ENCODE measurements at places on chromosomes 5 and 9.

DNA sequence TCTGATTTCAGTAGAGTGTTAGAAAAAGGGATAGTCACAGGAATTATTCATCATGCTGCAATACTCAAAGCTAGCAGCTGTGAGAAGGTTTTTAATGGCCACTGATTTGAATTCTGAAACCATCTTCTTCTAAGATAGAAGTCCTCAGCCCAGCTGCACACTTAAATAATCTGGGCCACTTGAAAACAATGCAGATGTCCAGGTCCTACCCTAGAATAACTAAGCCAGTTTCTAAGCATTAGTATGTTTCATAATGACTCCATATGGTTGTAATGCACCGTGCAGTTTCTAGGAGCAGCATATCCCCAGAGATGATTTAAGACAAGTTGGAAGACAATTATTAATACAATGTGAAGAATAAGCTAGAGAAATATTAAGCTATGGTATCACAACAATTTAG, 159.9 kb upstream of the FBXL17 start:
- no peak for DNase-seq

DNA sequence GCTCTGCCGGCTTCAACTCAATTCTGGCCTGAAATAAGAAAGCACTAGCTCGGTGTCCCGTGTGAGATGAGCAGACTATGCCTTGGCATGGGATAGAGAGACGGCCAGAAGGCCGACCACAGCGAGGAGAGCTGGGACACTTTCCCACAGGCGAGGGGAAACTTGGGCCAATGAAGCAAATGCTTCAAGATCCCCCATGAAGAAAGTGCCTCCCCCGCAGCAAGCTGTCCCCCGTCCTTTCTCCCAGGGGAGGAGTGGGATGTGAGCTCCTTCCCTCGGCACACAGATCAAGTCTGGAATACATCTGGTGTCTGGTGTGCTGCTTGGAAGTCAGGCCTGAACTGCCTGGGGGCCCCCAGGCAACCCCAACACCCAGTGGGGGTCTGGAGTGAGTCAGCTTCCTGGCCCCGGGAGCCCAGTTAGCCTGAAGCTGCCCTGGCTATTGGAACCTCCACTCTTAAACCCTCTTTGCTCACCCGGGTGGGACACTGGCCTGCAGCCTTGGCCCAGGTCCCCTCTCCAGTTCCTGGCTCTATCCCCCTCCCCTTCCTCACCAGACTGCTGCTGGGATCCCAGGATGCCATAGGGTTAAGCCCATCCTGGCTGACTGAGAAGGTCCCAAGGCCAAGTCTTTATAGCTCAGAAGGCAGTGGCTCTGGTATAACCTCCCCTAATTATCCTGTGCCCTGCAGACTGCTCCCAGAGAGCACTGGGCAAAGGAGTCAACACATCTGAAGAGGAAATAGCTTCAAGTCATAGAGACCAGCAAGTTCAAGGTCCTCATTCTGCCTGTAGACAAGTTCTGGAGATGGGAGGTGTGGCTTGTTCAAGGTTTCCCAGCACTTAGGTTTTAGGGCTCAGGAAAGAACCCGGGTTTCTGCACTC, 205.3 kb downstream of the TTLL11 start:
- no peak for DNase-seq

- no peak for DNase-seq
Observed at GRCh38 chr9:129677456-129677855, 12.0 kb downstream of the PRRX2 start.

- DNase-seq, result no peak
Observed at GRCh38 chr5:170403675-170404074, 14.5 kb upstream of the KCNMB1 start.

- DNase-seq, result no peak
Observed at GRCh38 chr5:148343046-148343407, 7.7 kb downstream of the SPINK9 start.

GRCh38 chr5:178241231-178241663, 8.6 kb upstream of the PHYKPL start:
- no peak for DNase-seq

- DNase-seq, result no peak
Observed at GRCh38 chr9:81462801-81463200, 226.5 kb downstream of the TLE1 start.

All from activated CD4-positive, alpha-beta T cell treated with anti-CD3 and anti-CD28 coated beads, Interleukin-2, amount 50 U/mL, for 4 hours (primary cell).